ENCODE measurements at places on chromosomes 4 and X. TPM values are rescaled to one million over a fixed set of nuclear protein-coding genes. Genes with fewer than 3 reads are reported as not detected.

Gene EPGN
- not detected for polyA plus RNA-seq

Gene NR0B1
- polyA plus RNA-seq, result 5.8 TPM

Gene TBX22
- polyA plus RNA-seq, result not detected

Gene GALNTL6
- polyA plus RNA-seq, result 0.12 TPM

Gene RBM46
- polyA plus RNA-seq, result not detected

Gene NALF2
- 4.8 TPM for polyA plus RNA-seq

Gene LRAT
- 0.32 TPM for polyA plus RNA-seq

Gene AP1S2
- 28.9 TPM for polyA plus RNA-seq

Gene AADAT
- 3.1 TPM for polyA plus RNA-seq

Gene DYNLT3
- polyA plus RNA-seq, result 20.2 TPM

Gene EGF
- polyA plus RNA-seq, result 0.07 TPM

Gene CCDC160
- 0.49 TPM for polyA plus RNA-seq

Gene AFP
- polyA plus RNA-seq, result not detected

Gene FAM47A
- not detected for polyA plus RNA-seq

Gene FRMPD4
- polyA plus RNA-seq, result 0.66 TPM

Gene MAGEC1
- 0.10 TPM for polyA plus RNA-seq

Gene SSX1
- not detected for polyA plus RNA-seq

Gene MCF2
- 0.54 TPM for polyA plus RNA-seq

Gene FRAS1
- polyA plus RNA-seq, result 6.3 TPM

Gene CENPI
- polyA plus RNA-seq, result 5.3 TPM

Gene HPGDS
- polyA plus RNA-seq, result 2.6 TPM

Gene MSANTD1
- 0.51 TPM for polyA plus RNA-seq

Gene SYN1
- polyA plus RNA-seq, result 275 TPM

Gene GLOD5
- polyA plus RNA-seq, result 1.2 TPM

Gene PDGFRA
- 4.7 TPM for polyA plus RNA-seq

Gene RENBP
- polyA plus RNA-seq, result 16.6 TPM

Gene SYTL5
- polyA plus RNA-seq, result 5.5 TPM

Gene ARHGAP6
- polyA plus RNA-seq, result 0.44 TPM

Gene HAND2
- polyA plus RNA-seq, result not detected

Gene UCP1
- polyA plus RNA-seq, result not detected

Gene PCDH19
- 3.3 TPM for polyA plus RNA-seq

Gene INTU
- polyA plus RNA-seq, result 0.78 TPM

Gene WDFY3
- 10.9 TPM for polyA plus RNA-seq

Gene OGT
- 24.4 TPM for polyA plus RNA-seq

Gene MEPE
- polyA plus RNA-seq, result not detected
